ENCODE measurements at places on chromosomes 5 and 9.

- DNase-seq: no peak
Measured at GRCh38 chr9:108816037-108816436, 39.7 kb downstream of the ACTL7B start.

DNA sequence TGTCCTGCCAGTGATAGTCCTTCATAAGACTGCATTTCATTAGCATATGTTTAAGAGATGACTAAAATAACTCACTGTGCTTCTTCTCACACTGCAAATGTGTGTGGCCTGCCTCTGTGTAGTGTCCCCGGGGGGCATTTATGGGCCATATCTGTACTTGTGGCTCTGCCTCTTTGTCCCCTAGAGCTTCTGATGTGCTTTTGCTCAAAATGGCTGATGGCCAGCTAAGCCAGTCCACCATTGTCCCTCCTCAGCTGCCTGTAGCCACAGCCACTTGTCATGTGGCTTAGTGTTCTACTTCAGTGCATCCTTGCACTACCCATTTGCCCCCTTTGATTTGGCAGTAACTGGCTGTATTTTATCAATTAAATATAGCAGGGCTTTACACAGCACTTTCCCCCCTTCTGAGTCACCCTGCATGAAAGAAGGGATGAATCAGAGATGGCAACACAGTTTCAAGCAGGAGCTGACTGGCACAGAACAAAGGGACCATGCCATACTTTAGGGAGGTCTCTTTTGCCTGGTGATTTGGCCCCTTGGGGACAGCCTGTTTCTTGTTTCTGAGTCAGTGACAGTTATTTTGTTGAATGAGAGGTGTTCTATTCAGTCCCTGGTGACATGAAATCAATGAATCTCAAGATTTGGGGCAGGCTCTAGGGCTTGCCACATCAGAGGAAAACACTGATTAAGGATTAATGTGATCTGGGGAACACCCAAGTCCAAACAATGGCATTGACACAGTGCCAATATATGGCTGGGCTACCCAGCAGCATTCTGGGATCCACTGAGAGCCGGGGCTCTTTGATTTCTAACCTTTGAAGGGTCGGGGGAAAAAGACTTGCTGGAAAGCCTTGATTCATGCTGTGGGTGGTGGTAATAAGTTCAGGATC, 245.5 kb downstream of the SMARCA2 start:
- DNase-seq: no peak

- DNase-seq: no peak
Measured at GRCh38 chr9:126690431-126691051, 76.8 kb downstream of the LMX1B start.

DNA sequence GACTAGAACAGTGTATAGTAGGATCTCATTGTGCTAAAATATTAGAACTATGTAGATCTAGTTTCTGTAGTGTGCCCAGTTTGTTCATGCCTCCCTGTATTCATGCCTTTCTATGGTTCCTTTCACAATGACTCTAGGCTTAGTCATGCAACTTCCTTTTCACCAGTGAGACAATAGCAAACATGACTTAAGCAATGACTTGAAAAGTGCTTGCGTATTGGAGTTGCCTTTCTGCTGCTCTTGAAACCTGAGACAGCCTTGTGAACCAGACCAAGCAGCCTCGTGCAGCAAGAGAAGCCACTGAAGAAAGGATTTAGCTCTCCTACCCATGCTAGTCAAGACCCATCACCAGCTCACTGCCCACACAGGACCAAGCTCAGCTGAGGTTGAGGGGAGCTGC, 294.5 kb upstream of the TAS2R1 start:
- no peak for DNase-seq

- peak; percentile 51 for DNase-seq
Measured at GRCh38 chr9:116154976-116155697, 1.5 kb downstream of the PAPPA start.

- no peak for DNase-seq
Measured at GRCh38 chr5:178440181-178440580, 150.0 kb downstream of the COL23A1 start.

DNA sequence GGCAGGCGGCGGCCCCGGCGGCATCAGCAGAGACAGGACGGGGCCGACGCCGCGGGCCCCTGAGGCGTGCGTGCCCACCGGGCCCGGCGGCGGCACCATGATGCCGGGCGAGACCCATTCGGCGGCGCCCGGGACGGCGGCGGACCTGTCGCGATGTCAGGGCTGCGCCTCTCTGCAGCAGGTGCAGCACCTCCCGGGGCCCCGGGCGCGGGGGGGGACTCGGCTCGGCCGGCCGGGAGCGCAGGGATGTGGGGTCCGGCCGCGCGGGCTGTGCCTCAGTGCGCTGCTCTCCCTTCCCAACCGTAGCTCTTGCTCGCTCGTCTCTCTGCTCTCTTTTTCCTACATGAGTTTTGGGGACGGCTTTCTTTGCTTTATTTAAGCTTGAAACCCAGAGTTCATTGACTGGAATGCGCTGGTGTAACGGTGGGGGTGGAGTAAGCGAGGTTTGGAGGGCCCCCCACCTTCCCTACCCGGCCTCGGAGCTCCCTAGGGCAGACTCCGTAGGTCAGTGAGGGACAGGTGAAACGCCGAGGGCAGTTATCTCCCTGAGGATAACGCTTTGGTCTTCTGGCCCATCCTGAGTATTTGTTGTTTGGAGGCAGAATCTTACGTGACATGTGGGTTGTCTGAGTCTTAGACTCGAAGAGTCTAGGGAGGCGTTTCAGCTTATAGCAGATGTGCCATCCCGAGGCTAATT, 490 bp downstream of the ICE1 start:
- DNase-seq: no peak

GRCh38 chr9:135018306-135018915, 69.1 kb upstream of the OLFM1 start:
- DNase-seq: no peak

- DNase-seq: no peak
Measured at GRCh38 chr9:100555471-100555870, 22.4 kb upstream of the CAVIN4 start.

- no peak for DNase-seq
Measured at GRCh38 chr9:33377089-33377715, 25.2 kb downstream of the AQP7 start.

- DNase-seq: no peak
Measured at GRCh38 chr9:10052916-10053315, 559.9 kb downstream of the PTPRD start.

- no peak for DNase-seq
Measured at GRCh38 chr9:71263451-71263850, 142.0 kb upstream of the TRPM3 start.

GRCh38 chr9:109923806-109924205, 143.8 kb downstream of the PALM2AKAP2 start:
- DNase-seq: no peak

DNA sequence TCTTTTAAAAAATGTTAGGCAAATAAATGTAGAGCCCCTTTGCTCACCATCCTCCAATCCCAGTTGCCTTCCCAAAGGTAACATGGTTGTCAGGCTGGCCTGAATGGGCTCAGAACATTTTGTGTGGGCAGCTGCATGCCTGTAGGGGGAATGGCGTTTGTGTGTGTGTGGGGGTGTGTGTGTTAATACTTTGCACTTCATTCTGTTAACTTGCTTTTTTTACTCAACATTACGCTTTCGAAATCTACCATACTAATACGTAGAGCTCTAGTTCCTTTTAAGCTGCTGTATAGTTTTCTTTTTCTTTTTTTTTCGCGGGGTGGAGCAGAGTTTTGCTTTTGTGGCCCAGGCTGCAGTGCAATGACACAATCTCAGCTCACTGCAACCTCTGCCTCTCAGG, 14.0 kb downstream of the MYOZ3 start:
- no peak for DNase-seq

GRCh38 chr5:154995679-154996078, 17.9 kb upstream of the KIF4B start:
- no peak for DNase-seq

GRCh38 chr5:169956756-169957155, 23.5 kb downstream of the INSYN2B start:
- no peak for DNase-seq

DNA sequence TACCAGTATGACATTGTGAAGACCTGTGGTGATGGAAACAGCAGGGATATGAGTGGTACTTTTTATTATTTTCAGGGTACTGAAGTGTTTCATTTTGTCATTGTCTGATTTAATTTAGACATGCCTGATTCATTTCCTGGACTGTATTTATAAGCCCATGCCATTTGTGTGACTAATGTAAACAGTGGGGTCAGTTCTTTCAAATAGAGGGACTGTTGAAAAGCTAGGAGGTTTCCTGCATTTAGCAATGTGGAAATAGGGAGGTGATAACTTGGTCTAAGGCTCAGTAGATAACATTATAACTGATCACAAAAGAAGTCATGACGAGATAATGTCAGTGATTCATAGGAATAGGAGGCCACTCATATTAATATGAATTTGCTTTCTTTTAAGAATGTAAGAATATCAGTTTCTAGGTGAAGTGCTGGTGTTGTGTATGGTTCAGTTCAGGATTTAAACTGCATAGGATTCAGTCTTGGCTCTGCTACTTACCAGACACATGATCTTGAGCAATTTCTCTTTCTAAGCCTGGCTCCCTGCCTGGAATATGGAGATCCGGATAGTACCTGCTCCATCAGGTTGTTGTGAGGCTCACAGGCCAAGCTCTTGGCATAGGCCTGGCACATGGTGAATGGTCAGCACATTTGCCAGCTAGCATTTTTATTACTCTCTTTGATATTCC, 7.5 kb downstream of the RASGRF2 start:
- DNase-seq: peak; percentile 20

DNA sequence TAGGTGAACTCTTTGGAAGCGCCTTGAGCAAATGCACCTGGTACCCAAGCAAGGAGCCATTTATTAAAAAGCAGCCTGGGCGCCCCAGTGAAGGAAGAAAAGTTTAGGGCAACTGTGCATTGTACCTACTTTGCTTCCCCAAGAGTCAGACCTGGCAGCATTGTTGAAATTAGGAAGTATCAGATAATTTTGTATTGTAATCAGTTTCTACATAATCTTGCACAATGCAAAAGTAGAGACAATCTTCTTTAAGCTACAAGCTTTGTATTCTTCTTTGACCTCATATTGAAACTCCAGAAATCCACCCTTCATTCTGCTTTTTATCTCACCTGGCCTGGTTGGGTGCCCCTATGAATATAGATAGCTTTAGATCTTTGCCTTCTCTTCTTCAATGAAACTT, 490.8 kb downstream of the RASEF start:
- DNase-seq: no peak

DNA sequence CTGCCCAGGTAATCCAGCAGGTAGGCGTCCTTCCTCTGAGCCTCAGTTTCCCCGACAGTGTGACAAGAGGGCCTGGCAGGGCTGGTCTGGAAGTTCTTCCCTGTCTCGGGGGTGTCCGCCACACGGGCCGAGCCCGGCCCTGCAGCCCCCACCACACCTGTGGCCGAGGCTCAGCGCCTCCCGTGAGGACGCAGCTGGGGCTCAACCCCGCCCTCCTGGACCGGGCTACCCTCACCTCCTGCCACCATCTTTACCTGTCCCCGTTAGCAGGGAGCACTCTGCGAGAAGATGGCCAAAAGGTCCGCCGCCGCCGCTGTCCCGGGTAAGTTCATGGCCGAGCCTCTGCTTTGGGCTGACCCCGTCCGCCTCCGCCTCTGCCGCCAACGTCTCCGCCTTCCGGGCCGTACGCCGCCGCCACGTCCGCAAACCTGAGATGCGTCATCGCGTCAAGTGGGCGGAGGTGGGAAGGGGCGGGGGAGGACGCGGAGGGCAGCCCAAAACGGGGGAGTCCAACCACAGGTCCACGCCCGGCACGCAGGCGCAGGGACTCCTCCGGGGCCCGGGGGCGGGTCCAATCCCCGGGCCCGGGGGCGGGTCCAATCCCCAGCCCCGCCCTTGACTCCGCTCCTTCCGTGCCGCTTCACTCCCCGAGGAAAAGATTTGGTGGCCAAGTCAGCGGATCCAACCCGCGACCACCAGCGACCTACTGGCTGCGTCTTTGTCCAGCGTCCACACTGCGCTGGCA, at the start of gene LYSMD3:
LYSMD3 (minus strand) TSS at position 391 of the 745 bp plus-strand sequence. CDS start 4,295 bp downstream, outside the sequence.
- DNase-seq: peak; percentile 98

DNA sequence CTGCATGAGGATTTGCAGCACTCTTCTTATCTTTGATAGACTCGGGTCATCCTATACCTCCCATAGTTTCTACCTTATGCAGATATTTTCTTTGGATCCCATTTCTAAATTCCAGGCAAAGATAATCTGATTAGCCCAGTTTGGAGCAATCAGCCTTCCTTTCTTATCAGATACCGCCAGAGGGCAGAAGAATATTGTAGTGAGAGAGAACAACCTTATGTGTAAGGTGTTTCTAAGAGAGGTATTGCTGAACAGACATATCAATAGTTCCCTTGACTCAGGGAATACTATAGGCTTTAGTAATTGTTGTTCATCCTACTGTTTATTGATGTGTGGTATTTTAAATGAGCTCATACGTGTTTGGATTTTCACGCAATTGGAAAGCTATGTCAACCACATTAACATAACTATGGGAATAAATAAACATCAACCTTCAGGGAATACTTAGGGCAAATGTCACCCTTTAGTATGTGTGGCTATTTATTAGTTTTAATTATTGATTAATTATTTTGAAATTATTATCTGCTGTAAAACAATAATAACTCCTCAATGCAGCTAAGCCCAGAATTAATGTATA, 1435.2 kb upstream of the CDH9 start:
- no peak for DNase-seq

DNA sequence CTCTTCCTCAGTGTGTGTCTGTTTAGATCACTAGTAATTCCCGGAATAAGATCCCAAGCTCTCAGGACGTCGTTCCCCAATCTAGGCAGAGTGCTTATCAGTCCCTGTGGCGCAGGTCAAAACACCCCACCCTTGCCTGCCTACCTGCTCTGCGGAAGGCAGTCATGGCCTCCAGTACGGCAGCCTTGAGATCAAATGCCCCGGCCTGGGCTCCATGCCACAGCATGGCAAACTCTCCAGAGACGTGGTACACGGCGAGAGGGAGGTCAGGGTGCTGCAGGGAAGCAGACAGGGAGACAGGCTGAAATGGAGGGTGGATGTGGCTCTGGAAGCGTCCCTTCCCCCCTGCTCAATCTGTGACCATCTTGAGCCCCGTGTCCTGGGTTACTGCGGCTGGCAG, 12.0 kb upstream of the HDHD3 start:
- DNase-seq: no peak

DNA sequence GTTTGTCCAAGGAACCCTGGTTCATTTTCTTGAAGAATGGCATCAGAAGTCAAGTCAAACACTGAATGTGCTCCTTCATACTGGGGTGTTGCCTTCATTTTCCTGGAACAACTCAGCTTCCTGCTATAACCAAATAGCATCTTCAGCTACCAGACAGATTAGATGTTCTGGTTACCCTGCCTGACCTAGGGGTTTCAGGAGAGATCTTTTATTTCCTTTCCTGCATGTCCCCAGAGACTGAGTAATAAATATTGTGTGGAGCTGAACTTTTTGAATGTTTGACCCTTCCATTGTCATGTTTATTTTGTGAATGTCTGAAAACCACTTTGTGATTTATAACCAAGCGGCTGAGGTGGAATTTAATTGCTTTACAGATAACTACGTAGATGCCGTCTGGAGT, 147.1 kb downstream of the IRX1 start:
- DNase-seq: no peak

- no peak for DNase-seq
Measured at GRCh38 chr9:36189976-36190375, 745 bp upstream of the CLTA start.

Data from uterus (tissue), 4 donors.